ENCODE measurements at places on chromosomes 5 and 9.

DNA sequence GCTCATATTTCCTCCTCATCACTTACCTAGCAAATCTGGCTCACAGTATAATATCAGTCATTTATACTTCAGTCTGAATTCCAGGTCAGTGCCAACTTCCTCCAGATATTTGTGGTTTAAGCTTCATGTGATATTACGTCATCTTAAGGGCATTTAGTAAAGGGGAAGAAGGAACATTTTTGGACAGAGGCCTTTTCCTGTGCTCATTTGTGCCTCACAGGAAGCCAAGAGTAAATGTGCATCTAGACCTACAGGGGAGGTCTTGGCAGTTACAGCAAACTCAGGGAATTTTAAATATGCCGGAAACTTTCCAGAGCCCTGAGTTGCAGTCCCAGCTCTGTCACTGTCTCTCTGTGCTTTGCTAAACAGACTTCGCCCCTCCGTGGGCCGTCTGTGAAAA is 12.3 kb upstream of the KCNIP1 start:
- DNase-seq: no peak

DNA sequence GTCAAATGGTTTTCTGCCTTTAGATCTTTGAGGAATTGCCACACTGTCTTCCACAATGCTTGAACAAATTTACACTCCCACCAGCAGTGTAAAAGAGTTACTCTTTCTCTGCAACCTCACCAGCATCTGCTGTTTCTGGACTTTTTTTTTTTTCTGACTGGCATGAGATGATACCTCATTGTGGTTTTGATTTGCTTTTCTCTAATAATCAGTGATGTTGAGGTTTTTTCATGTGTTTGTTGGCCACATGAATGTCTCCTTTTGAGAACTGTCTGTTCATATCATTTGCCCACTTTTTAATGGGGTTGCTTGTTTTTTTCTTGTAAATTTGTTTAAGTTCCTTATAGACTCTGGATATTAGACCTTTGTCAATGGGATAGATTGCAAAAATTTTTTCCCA is 129.2 kb upstream of the PTGER4 start:
- no peak for DNase-seq

- DNase-seq: no peak
Measured at GRCh38 chr9:77751341-77752091, 103.4 kb upstream of the GNA14 start.

GRCh38 chr9:35920051-35920620 is 10.8 kb downstream of the SPAAR start:
- DNase-seq: no peak

DNA sequence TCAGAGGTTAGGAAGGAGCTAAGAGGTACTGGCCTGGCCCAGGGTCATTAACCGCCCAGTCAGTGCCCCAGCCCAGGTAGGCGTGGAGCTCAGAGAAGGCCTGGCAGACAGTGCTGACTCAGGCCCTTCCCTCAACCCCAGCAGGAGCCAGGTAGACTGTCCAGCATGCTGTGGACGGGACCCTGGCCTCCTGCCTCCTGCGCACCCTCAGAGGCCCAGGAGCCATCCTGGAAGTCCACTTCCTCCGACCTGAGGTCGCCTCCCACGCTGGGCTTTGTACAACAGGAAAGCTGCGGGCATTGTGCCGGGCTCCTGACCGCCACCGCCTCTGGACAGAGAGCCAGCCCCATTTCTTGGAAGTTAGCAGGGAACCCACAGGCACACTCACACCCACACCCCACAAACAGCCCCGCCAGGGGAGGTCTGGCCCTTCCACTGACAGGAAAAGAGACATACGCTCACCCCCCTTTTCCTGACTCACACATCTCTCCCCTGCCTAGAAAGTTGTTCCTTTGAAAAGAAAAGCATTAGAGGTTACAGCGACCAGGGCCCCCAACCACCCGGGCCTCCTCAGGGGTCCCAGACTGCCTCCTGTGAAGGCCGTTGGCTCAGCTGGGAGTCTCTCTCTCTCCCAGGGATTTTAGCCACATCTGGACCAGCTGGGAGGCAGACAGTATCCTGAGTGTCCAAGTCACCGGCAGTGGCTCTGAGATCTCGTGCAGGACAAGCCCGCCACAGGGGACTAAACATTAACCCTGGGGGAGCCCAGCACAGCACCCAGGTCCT is 7.7 kb downstream of the RALGDS start:
- DNase-seq: no peak

DNA sequence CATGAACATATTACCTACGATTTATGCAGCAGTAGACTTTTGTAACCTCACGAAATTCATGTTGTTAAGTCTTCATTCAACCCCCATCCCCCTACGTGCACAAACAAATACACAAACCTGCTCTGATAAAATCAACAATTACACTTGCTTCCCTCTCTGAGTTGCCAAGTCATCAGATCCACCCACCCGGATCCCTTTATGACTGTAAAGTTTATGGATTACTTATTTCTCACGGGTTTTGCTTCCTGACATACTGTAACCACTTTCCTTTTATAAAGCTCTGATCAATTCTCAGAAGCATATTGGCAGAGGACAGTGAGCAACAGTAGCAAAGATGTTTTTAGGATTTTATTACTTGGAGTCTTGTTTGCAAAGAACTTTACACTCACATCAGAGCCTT is 70.5 kb downstream of the MLLT3 start:
- no peak for DNase-seq

DNA sequence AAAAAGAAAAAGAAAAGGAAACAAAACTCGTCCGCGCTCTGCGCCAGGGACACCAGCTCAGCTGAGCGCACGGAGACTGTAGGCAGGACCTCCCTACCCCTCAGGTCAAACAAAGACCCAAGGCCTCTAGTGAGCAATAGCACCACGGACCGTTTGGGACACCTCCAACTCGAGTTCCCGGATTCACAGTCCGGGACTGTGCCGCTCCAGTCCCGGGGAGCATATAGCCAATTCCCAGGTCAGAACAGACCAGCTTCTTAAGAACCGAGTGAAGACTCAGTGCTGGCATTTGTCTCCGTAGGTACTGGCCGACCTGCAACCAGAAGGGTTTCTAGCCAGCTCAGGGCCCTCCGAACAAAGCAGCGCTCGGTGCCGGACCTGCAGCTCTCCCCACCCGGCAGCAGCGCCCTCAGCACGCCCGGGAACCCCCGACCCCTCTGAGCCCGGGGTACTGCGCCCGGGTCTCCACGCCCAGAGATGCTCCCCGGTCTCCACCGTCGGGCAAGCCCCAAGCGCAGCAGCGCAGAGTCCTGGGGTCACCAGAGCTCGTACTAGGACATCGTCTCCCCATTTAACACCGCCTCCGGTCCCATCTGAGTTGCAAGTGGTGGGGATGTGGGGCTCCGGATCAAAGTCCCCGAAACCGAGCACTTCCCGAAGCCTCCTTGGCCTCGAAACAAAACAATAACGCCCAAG is 591 bp downstream of the ABCA1 start:
- DNase-seq: no peak

GRCh38 chr9:32128546-32128945 is 255.9 kb upstream of the ACO1 start:
- DNase-seq: no peak

DNA sequence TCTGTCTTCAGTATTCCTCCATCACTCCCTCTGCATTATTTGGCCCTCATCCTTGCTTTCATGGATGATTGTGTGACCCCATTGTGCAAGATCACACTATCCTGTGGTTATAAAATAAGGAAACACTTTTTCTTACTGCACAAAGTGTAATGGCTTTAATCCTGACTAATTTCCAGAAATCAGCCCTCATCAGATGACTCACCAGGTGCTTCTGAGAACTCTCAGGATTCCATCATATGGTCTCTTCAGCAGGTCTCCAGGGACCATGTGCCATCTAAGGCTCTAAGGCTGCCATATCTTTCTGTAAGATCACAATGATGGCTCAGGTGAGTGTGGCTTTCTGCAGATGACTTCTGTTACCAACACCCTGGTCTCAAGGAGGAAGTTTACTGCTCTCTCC is 27.3 kb upstream of the FER start:
- no peak for DNase-seq

- DNase-seq: no peak
Measured at GRCh38 chr5:33934176-33934575, 2.0 kb upstream of the RXFP3 start.

GRCh38 chr9:83601463-83601862 is 21.5 kb upstream of the IDNK start:
- no peak for DNase-seq

GRCh38 chr5:146009020-146009419 is 72.6 kb downstream of the SH3RF2 start:
- DNase-seq: no peak

DNA sequence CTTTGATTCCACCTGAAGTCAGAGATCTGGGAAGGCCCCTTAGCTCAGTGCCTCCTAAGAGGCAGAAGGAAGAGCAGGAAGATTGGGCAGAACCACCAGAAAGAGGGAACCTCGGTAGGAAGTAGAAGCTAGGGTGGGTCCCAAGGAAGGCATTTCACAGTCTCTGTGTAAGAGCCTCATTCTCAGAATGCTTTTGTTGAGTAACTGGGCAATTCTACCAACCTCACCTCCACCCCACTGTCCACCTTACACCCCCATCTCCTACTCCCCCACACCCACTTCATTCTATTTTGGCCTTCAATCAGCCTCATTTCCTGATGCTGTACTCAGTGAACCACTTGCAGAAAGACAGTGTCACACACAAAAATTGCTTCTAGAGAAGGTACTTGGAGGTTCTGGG is 3.5 kb downstream of the HBEGF start:
- no peak for DNase-seq

DNA sequence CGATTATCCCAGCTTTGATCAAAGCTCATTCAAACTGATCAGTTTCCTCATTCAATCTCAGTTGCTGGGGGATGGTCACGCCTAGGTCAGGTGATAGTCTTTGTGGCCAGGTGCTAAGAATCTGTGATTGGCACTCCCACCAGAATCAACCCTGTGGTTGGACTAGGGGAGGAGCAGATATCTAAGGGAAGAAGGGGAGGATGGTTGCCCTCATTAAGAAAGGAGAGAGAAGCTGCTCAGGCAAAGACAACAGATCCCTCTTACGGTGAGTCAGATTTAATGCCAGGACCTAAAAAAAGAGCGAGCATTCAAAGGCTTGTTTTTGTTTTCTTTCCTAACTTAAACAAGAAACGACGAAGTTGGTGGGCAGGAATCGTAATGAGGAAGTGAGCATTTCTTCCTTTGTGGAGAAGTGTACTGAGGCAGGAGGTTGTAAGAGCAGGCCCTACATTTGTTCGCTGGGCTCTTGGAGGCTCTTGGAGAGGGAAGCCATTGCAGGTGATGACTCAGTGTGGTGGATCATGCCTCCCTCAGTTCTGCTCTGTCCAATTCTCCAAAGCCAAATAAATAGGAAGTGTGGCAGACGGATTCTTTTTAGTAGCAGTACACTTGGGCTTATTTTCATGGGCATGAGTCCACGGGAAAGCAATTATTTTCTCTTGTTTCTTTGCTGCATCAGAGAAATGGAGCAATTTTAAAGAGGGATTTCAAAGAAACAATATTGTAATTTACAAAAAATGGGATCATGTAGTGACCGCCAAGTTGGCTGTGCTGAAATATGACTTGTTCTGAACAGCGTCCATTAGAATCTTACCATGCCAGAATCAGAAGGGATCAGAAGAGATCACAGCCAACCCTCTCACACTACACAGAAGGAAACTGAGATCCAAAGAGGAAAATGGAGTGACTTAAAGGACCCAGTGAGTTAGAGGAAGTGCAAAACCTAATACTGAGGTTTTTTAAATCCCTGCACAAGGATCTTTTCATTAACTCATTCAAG is 18.7 kb upstream of the TGFBR1 start:
- no peak for DNase-seq

DNA sequence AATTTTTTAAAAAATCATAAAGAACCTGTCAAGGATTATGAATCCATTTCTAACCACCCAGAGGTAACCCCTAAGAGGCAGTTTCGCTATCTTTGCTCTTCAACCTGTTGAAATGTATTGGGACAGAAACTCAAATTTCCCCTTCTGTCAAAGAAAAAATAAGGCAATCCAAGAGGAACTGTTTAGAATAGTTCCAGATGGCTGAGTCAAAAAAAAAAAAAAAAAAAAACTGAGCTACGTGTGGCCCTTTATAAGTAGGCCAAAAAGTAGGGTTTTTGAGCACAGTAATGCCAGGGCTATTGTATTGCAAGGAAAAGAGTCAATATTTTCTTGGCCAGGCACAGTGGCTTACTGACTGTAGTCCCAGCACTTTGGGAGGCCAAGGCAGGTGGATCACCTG is 94.9 kb downstream of the RAD23B start:
- DNase-seq: no peak

DNA sequence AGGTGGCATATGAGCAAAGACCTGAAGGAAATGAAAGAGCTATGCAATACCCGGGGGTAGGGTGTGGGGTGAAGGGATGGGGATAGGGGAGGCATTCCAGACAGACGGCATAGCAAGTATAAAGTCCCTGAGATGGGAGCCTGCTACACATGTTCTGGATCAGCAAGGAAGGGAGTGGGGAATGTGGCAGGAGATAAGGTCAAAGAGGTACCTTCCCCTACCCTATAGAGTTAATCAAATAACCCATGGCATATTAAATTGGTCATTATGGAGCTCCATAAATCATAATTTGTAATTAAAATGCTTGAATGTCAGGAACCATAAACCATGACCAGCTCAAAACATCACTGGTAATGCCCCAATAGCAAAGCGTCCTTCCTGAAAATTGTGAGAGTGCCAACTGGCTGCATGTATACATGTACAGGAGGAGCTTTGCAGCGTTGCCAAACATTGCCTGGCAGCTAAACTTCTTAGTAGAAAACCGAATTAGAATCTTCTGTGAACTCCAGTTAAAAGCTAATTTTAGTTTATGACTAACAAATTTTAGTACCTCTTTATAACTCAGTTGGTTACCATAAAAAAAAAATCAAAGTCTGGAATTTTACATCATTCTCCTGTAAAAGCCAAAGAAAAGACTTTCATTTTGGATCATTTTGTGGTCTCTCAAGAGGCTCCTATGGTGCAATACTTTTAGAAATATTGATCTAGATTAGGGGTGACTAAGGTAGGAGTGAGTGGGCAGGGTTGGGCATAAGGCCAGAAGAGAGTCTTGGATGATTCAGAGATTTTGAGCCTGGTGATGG is 4.7 kb downstream of the DNAI1 start:
- DNase-seq: no peak

- DNase-seq: no peak
Measured at GRCh38 chr5:87313216-87313615, 45.5 kb downstream of the RASA1 start.

DNA sequence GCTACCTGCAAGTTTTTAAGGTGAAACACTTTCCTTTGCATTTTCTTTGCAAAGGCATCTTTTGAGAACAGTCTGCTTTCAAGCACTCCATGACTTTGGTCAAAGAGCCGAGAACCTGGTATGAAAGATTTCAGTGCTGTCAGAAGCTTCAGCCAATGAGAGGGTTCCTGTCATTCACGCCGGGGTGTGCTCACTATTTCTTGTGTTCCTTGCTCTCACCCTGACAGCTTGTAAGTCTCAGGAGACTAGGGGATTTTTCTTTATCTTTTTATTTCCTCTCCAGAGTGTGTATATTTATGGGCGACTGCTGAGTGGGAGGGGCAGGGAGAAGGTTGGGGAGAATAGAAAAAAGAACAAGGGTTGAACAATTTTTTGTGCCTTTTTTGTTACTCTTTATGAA is 334.0 kb downstream of the PSAT1 start:
- no peak for DNase-seq

GRCh38 chr5:83492331-83492730 is 20.8 kb downstream of the VCAN start:
- no peak for DNase-seq

GRCh38 chr9:131624636-131625507 is 79.5 kb downstream of the PRRT1B start:
- no peak for DNase-seq

GRCh38 chr5:68950125-68950524 is 143.7 kb upstream of the SLC30A5 start:
- DNase-seq: no peak

- DNase-seq: no peak
Measured at GRCh38 chr5:159737263-159737662, 179.0 kb upstream of the ADRA1B start.

All from effector memory CD4-positive, alpha-beta T cell (primary cell).